ENCODE measurements at places on chromosomes 16 and 17. TPM values are rescaled to one million over a fixed set of nuclear protein-coding genes. Genes with fewer than 3 reads are reported as not detected.

Gene TBC1D3K
- not detected for total RNA-seq

GRCh38 chr16:79093554-79093967 lies 507.0 kb downstream of the MAF start:
- DNase-seq = peak; percentile 95

GRCh38 chr16:27853651-27854050 lies 209.9 kb downstream of the GSG1L start:
- no peak for DNase-seq

- no peak for DNase-seq
Observed at GRCh38 chr17:40451420-40451819, 8.2 kb downstream of the IGFBP4 start.

DNA sequence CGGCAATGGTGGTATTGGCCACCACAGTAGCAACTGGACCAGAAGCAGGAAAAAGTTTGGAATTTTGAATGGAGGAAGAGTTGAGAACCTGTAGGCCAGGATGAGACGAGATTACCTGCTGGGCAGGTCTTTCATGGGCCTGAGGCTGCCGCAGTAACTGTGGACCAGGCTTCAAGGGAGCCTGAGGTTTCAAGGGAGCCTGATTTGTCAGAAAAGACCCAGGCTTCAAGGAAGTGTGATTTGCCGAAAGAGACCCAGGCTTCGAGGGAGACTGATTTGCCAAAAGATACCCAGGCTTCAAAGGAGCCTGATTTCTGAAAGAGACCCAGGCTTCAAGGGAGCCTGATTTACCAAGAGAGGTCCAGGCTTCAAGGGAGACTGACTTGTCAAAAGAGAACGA lies 66.6 kb upstream of the ARL4D start:
- DNase-seq = no peak

GRCh38 chr17:34769049-34769448 lies 189.7 kb downstream of the TMEM132E start:
- DNase-seq = no peak

Gene TTYH2
- 13.5 TPM for total RNA-seq

Gene RHOT1
- 26.9 TPM for total RNA-seq

Gene STX1B
- total RNA-seq = 1.1 TPM

DNA sequence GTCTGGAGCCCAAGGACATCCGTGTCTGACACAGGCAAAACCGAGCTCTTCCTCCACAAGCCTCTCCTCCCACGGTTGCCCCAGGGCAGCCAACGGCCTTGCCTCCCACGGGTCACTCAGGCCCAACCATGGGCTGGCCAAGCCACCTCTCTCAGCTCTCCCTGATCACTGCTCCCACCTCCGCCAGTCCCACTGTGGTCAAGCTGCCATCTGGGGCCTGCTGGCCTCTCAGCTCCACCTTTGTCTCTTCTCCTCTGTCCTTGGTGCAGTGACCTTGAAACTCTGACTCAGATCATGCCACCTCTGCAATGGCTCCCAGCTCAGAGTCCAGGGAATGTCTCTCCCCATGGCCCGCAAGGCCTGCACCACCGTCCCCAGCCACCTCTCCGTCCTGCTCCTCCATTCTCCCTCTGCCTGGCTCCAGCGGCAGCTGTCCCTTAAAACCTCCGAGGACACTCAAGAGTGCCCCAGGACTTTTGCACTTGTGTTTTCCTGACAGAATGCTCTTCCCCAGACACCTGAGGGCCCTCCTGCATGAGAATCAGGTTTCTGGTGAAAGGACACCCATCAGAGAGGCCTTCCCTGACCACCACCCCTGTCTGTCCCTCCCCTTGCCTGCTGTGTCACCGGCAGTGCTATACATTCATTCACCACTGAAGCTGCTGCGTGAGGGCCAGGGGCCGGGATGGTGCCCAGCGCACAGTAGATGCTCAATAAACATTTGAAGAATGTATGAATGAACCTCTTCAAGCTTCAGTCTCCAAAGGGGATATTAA lies 19.3 kb downstream of the PEMT start:
- DNase-seq = no peak

GRCh38 chr17:14750866-14751265 lies 450.0 kb downstream of the HS3ST3B1 start:
- no peak for DNase-seq

DNA sequence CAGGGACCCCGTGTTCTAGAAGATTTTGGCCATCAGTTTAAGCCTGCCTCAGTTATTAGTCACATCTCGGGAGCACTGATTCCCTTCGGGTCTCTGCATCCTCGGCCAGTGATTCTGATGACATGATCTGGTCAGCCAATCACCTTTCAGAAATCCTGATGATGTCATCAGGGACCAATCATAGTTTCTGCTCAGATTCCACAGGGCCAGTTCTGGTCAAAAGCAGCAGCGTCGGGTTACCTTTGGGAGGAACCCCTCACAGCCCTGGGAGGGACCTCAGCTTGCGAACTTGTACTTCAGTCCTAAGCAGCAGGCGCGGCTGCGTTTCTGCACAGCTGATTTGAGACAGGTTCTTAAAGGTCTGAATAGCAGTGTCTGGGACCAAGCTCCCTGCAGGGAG lies 13.9 kb downstream of the KDM8 start:
- no peak for DNase-seq

- DNase-seq = no peak
Observed at GRCh38 chr17:68460146-68460545, 2.9 kb upstream of the WIPI1 start.

- DNase-seq = no peak
Observed at GRCh38 chr17:1267471-1267943, 2.7 kb upstream of the BHLHA9 start.

GRCh38 chr17:13306310-13306962 lies 288.6 kb upstream of the ELAC2 start:
- DNase-seq = peak; percentile 60

Gene PLK1
- 3.0 TPM for total RNA-seq

DNA sequence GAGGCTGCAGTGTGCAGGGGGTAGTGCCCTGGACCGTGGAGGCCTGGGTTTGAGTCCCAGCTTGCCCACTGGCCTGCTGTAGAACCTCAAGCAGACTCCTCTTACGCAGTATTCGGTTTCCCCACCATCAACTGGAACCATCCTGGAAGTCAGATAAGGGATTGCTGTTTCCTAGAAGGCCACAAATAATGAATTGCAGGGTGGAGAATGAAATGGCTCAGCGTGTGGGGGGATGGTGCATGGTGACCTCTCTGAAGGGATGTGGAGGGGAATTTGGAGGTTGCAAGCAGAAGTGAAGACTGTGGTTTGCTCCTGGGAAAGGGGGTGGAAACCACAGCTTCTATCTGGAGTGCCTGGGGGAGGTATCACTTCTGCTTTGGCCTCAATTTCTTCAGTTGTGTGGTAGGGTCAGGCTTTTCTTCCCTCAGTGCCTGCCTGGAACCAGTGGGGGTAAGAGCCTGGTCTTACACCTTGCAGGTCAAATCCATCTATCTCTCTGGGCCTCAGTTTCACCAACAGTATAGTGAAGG lies 1.7 kb downstream of the ADGRG5 start:
- peak; percentile 90 for DNase-seq

GRCh38 chr17:1183171-1183873 lies 3.5 kb upstream of the ABR start:
- no peak for DNase-seq

Gene ZSCAN10
- under 0.01 TPM for total RNA-seq

Gene TNFRSF13B
- 0.27 TPM for total RNA-seq

DNA sequence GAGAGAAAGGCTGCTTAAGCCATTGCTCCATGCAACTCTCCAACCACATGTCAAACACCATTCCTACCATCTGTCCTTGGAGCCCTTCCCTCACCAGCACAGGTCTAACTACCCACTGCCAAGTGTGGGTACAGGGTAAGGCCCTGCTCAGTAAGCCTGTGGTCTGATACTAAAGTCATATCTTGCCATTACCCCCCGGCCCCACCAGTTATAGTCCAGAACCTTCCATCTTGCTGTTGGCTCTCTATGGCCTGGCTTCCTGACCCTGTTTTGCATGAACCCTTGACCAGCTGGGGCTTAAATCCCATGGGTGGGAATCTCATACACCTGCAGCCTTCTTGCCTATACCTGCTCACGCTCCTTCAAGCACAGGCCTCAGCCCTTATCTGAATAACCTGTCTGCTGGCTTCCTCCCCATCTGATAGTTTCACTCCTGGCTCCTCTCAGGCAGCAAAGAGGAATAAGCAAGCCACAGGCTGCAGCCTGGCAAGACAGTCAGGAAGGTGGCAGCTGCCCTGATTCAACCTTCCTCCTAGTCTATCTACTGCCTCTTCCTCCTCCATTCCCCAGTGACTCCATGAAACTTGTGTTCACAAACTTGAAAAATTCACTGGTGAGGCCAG lies 64.1 kb downstream of the ZFHX3 start:
- no peak for DNase-seq

Gene PLCG2
- 70.3 TPM for total RNA-seq

DNA sequence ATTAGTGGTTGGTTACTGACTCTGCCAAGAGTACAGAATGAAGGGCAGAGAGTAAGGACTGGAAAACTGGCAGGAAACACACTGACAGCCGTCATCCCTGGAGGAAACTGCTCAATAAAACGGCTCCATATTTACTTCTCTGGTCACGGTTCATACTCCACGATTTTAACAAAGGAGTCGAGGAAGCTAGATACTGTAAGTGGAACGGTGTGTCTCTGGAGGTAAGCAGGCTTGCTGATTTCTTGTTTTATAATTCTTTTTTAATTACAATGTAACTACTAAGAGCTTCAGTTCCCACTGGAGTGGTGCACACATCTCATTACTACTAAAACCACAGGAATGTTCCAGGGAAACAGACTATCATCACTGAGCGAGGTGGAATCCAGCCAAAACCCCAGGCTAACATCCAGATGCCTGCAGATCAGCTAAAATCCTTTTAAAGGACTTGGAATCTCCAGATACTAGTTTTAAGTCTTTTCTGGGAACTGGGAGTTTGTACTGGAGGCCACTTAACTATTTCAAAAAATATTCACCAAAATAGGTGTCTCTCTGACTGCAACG lies 17.8 kb downstream of the SERPINF1 start:
- no peak for DNase-seq

GRCh38 chr16:22764662-22765327 lies 49.2 kb upstream of the HS3ST2 start:
- no peak for DNase-seq

- no peak for DNase-seq
Observed at GRCh38 chr16:67943619-67944504, at the start of gene LCAT. Gene LCAT, minus strand, starts transcription at chr16:67944120. Its CDS starts 19 bp downstream, at chr16:67944101.

DNA sequence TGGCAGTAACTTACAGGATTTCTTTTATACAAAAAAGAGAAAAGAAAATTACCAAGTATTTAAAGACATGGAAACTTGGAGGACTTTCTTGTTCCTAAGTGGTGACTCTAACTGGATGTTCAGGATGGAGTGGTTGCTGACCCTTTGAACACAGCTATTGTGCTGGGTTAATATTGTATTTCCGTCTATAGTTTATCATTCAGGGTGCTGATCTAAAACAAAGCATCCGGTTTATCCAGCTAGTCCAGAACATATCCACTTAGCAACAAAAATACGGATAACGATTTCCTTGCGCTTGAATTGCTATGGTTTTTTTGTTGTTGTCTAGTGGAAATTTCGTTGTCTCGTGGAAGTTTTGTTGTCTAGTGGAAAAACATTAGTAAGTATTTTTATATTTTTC lies 38.2 kb downstream of the SNTB2 start:
- no peak for DNase-seq

Gene SOX8
- under 0.01 TPM for total RNA-seq

DNA sequence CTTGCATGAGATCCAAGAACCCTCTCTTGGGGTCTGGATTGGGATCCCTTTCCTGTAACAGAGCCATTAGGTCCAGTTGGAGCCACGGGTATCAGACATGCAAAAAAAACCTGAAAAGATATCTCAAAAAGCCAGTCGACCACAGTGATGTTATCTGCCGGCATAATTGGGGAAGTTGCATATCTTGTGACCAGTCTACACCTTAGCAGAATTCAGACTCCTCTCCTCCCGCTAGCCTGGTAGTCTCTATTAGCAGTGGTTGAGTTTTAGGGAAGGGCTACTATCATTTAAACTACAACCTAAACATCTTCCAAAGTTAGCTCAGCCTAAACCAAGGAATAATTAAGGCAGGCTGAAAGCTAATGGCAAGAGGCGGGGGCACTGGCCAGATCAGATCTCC lies 16.2 kb upstream of the PSMD7 start:
- DNase-seq = no peak

GRCh38 chr16:9186061-9186460 lies 94.6 kb downstream of the HAPSTR1 start:
- no peak for DNase-seq

- DNase-seq = peak; percentile 39
Observed at GRCh38 chr17:48539177-48539576, 5.7 kb downstream of the HOXB2 start.

Data from hematopoietic multipotent progenitor cell (in vitro differentiated cells).